Caudate nucleus (tissue), 63 donors: ENCODE measurements at places on chromosomes 16 and 17.

DNA sequence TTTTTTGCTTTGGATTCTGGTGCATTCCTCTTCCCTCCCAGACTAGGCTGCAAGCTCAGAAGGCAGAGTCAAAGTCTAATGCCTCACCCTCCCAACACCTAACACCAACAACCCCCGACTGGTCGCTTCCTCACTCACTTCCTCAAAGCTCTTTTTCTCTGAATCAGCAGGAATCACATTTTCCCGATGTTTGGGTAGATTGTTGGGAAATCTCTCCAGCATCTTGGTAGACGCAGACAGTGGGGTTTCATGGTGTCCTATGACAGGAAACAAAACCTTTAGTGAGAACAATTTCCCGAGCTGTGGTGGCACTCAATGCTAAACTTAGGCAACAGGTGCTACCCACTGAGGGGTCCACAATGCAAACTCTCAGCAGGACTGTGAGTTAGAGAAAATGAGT, 39.9 kb upstream of the ICAM2 start:
- no peak for DNase-seq

DNA sequence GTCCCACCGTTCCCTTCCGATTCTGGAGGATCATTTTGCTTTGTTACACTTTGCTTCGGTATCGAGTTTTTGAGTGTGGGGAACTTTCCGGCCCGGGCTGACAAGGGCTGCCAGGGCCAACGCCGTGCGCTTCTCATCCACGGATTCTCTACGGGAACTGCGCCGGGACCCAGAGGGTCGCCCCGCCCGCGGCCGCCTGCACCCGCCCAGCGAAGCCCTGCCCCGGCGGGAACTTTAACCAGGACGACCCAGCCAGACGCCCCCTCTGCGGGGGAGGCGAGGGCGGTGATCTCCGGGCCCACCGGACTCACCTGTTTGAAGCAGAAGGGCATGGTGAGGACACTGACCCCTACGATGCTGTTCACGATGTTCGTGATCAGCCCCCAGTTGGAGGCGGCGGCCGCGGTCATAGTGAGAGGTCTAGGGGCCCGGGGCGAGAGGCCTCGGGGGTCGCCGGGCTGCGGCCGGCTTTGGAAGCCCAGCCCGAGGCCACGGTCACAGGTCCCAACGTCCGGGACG, 536 bp downstream of the SLC38A10 start:
- DNase-seq = no peak

DNA sequence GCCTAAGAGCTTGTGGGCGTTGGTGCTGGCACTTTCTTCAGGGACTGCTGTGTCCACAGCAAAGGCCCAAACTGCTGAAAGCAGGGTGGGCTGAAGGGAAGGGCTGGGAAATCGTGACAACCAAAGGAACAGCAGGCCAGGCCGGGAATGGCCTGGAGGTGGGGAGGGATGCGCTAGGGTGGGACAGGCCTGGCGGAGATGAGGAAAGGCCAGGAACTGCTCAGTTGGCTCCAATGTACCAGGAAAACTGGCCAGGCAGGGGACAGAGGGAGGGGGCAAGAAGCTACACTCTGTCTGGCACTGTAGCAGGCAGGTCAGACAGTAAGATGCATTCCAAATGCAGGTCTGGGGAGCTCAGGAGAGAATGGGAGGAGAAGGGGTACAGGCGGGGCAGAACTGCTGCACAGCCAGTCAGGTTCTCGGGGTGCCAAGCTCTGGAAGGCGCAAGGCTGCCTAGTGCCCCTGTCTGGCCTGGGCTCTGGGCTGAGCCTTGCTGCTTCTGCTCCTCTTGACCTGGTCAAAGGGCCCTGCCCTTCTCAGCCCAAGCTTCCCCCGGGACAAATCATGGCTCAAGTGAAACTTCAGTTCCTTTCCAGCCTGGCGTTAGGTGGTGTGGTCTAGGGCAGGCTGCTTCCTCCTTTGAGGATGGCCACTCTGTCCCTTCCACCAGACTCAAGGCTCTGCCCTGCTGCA, 7.3 kb downstream of the PNMT start:
- DNase-seq = no peak

GRCh38 chr17:50303051-50303450, 28.8 kb downstream of the TMEM92 start:
- DNase-seq = no peak

DNA sequence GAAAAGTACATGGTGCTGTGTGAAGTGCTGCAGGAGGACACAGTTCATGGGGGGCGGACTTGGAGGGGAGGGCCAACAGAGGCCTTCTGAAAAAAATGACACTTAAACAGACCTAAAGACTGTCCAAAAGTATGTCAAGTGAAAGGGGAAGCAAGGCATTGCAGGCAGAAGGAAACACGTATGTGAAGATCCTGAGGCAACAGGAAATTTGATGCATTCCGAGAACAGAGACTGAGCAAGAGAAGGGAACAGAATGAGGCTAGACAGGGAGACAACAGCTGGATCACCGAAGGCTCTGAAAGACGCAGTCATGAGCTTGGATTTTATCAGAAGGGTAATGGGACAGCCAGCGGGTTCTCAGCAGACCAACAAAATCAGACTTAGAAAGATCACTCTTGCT, 1.1 kb downstream of the IFT20 start:
- no peak for DNase-seq

DNA sequence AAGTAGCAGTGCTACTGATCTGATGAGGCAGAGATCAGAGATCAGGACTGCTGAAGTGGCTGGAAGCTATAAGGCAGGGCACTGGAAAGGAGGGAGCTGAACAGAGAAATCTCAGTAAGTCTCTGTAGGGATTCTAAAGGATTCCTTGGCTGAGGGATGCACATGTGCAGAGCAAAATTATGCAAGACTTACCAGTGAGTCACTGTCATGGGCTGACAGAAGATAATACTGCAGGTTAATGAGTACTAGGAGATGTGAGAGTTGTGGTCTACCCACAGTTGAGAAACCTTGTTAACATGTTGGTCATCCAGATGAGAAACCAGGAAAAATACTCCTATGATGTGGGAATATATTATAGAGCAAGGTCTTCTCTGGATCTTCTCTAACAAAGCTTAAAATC, 378.1 kb downstream of the HAPSTR1 start:
- DNase-seq = no peak

DNA sequence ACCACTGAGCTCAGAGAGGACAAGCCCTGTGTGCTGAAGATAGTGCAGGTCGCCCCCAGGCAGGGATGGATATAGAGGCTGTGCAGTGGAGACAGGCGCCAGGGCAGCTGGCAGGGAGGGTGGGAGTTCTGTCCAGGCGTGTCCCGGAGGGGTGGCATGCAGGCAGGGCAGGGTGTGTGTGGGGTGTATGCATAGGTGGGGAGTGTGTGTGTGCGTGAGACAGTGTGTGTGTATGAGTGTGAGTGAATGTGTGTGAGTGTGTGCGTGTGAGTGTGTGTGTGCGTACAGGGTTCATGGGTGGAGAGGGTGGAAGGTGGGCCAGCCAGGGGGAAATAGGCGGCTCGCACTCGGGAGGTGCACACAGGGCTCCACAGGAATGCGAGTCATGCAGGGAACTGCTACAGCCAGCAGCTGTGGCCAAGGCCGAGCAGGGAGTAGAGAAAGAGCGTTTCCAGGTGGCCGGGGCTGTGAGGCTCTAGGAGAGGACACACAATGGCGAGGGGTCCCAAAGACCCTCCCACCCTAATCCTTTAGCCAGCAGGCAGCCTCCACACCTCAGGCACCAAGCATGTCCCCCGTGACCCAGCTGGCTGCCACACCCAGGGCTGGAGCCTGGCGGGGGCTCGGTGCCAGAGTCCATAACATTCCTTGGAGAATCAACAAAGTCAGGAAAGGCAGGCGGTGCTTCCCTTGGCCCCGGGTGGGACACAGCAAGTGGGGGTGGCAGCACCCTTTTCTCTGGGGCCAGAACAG, 4.6 kb downstream of the PLCD3 start:
- DNase-seq = no peak

DNA sequence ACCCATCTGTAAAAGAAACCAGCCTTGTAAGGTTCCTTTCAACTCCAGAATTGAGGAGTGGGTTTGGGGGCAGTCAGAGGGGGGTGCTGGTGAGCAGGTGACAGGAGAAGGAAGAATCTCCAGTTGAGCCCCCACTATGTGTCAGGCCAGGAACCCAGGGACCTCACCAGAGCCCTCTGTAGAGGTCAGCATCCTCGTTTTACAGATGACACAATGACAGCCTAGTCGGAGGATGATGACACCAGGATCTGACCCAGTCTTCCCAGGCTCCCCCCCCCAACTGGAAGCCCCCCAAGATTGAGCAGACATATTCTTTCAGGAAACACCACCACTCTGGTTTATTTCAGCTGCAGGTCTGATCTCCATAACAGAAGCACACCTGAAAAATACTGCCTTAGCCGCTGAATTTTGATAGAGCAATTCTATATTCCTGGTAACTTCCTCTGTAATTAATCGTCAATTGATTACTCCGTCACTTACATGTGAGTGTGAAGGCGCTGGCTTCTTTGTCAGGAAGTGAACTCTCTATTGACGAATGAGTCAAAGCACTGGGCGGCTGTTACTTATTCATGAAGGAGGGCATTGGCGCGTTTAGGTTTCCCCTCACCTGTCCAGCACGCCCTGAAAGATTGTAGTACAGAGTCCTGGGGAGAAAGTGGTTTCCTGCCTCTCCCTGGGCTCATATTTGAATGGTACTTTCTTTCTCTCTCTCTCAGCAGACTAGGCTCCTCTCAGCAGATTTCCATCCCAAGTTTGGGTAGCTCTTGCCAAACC, 21.2 kb downstream of the SOCS3 start:
- no peak for DNase-seq

GRCh38 chr17:61579961-61580360, 11.1 kb downstream of the NACA2 start:
- DNase-seq = no peak

DNA sequence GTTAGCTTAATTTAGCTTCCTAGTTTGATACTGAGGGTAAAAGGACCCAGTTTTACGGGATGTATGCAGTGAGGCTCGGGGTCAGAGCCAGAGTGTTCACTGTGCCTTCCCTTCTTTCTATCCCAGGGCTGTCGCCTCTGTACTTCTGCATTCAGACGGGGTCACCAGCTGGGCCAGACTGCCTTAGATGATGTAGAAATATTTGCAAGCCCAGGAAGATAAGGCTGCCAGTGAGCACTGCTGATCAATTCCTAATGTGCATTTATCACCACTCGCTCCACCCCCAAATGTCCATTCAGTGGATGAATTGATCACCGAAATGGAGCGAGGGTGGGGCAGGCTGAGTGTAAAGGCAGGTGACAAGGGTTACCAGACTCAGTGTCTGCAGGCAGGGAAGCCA, 9.1 kb downstream of the SHISA6 start:
- peak; percentile 19 for DNase-seq

GRCh38 chr16:6059671-6060070, 962.1 kb upstream of the EEF2KMT start:
- DNase-seq = no peak

- no peak for DNase-seq
Observed at GRCh38 chr16:58418026-58418425, 25.8 kb downstream of the GINS3 start.

DNA sequence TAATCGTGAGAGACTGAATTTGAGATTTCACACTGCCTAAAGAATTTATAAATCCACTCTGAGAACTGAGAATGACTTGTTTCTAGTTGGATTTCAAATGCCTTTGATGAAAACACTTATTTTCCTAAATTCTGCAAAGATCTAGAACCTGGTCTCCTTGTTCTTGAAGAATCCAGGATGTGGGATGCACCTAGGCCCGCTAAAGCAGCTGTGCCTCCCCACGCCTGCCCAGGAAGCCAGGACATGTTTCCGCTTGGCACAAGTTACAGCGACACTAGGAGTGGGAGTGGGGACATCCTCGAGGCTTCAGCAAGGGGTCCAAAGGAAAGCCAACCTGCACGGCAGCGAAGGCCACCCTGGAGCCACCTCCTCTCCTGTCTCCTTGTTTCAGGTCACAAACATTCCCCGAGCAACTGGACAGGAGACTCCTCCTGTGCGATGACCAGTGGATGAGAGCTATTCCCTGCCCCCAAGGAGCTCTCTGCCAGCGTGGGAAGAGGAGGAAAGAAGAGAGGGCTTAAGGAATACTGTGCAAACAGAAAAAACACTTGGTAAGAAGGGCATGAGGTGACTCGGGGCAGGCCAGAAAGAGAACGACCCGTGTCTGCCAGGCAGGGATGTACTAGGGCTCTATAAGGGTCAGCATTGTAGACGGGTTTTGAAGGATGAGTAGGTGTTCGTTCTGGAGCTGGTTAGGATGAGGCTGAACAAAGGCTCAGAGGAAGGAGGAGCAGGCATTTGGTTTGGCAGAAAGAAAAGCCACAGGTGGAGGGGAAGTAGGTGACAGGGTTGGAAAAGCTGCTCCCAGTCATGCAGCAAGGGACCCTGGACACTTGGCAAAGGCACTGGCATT, 11.1 kb downstream of the VAC14 start:
- DNase-seq = no peak

DNA sequence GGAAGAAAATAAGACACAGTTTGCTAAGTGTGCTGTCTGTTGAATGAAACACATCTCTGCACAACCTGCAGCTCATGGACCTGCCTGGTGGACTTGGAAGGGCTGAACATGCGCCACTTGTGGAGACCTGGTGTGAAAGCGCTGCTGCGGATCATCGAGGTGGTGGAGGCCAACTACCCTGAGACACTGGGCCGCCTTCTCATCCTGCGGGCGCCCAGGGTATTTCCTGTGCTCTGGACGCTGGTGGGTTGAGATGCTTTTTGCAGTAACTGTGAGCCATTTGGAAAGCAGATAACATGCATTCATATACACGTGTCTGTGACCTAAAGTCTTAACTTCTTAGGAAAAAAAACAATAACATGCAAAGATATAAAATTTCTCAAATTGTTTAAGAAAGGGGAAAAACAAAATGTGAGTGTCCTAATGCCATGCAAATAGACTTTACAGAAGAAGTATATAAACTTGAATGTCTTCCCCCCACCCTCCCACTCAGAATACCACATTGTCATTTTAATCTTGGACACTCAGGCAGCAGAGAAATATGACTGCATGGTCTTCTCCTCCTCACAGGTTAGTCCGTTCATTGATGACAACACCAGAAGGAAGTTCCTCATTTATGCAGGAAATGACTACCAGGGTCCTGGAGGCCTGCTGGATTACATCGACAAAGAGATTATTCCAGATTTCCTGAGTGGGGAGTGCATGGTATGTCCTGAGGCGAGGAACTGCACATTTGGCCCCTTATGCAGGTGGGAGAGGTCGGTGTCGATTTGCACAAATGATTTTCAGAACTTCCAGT, 65.6 kb downstream of the SEC14L1 start:
- no peak for DNase-seq

DNA sequence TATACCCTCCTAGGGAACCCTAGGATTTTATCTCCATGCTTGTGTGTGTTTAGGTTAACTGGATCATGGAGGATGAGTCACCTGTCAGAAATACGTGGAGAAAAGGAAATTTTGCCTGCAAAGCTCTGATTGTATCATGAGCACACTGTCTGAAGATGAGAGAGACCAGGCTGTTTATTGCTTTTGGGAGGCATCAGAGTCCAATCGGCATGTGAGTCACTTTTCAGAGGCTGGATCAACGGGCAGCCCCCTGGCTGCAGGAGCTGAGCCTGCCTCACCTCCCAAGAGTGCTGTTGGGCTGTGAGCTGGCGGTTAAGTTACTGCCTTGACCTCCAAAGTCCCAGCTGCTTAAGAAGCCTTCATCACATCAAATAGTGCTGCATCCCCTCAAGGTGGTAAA, 41.5 kb upstream of the MED9 start:
- DNase-seq = no peak
